ENCODE measurements at places on chromosomes 13 and 19. TPM values are rescaled to one million over a fixed set of nuclear protein-coding genes. Genes with fewer than 3 reads are reported as not detected.
A peak's percentile ranks its signal among the peaks of the same experiment; 100 is the strongest.

DNA sequence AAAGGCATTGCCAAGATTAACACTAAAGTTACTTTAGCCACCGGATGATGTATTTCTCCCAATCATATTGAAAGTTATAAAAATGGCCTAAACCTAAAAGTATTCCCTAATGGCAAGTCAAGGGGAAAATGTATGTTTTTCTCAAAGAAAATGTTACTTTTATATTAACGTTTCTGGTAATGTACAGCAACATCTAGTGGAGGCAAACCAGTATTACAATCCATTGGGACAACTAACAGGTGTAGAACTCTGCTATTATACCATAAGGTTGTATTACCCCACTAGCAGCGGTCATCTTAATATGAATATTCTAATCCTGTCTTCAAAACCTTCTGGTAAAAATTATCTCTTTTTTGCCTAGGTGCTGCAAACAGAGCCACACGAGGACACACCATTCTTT is 69.2 kb downstream of the ZNF100 start:
- peak; percentile 43 for DNase-seq

DNA sequence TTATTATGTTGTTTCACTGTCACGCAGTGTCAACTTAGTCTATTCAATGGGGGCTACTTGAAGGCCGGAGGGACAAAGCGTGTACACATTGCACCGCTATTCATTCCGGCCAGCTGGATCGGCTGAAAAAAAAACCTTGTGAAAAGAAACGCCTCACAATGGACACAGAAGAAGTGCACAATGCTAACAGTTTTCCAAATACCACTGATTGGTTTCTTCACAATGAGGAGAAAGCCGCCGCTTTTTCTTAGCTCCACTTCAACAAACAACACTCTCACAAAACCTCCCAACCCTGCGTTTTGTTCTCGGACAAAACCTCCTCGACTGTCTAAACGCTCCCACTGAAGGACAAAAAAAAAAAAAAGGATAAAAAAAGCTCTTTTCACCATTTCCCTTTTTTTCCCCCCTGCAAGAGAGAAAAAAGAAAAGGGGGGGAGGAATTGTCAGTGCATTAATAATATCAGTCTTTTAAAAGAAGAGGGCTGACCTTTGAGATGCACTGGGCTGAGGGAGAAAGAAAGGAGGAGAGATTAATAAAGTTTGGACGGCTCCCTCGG is 5.4 kb downstream of the SOX21 start:
- no peak for DNase-seq

- no peak for DNase-seq
Measured at GRCh38 chr13:35704331-35704730, 227.8 kb upstream of the MAB21L1 start.

DNA sequence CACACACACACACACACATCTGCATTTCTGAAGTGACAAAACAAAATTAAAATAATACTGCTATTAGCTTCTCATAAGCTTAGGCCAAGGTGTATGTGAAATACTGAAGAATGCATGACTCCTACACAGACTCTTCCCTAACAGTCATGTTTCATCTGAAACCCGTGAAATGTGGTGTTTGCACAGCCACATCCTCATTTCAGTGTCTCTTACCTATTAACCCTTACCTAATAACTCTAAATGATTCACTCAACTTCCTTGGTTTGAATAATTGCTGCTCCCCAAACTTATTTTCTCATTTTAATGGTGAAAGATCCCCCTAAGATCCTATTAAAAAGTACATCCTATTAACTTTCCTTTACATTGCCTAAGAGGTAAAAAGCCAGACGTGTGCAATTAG is 117.6 kb downstream of the MIPEP start:
- no peak for DNase-seq

GRCh38 chr13:73521290-73521624 is 462.5 kb downstream of the KLF5 start:
- DNase-seq = no peak

DNA sequence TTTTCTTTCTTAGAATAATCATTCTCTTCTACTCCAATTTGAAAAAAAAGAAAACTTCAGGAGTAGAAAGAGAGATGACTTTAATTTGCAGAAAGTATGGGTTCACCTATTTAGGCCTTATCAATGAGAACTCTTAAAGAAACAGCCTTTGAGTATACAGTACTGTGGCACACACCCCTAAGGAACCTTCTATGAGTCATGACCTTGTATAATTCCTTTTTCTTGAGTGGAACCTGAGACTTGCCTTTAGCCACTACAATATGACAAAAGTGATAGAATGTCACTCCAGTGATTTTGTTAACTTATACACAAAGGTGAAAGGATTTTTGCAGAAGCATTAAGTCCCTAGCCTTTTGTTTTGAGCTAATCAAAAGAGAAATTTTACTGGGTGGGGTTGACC is 58.7 kb downstream of the ITGBL1 start:
- no peak for DNase-seq

- DNase-seq = no peak
Measured at GRCh38 chr19:49343123-49343522, 7.9 kb downstream of the CD37 start.

DNA sequence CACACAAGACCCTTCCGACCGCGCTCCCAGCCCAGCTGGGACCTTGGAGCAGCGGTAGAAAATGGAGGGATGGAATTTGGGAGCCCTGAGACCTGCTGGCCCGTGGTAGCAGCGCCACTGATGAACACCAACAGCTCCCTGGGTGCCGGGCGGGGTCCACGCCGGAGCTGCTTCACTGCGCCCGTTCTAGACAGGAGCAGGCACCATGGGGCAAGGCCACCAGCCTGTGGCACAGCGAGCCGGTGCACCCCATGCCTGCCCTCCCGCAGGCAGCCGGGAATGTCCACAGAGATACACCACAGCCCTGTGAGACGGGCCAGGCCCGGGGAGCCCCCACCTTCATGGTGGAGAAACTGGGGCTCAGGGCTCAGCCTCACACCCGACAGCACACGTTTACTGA is 9.9 kb upstream of the SHC2 start:
- no peak for DNase-seq

- DNase-seq = no peak
Measured at GRCh38 chr13:63631006-63631405, 2215.4 kb upstream of the PCDH20 start.

DNA sequence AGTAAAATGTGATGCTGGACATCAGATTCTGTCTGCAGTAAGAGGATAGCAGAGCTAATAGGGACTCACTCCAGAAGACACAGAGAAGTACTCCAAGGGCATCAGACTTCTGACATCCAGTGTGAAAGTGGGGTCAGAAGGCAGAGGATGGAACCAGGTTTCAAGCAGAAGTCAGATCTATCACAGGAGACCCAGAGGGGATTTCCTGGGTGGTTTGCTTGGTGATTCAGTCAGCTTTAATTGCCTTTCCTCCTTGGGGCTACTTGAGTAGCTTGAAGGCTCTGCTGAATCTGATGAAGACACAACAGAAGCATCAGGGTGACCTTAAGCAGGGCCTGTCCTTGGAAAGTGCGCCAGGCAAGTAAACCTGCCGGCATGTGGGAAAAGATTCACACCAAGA is 300.6 kb downstream of the COG6 start:
- DNase-seq = no peak

DNA sequence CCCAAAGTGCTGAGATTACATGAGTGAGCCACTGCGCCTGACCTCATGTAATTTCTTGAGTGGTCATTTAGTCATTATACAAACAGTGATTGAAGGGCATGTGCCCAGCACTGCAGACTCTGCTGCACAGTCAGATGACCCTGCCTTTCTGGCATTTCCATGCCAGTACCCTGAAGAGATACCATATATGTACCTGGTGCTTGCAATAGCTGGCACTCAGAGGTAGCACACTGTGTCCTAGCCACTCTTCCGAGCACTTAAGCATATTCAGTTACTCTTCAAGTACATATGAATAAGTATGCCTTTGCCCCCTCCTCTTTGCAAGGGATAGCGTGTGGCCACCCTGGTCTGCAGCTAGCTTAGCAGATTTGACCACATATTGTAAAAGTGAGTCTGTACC is 15.5 kb downstream of the STX10 start:
- no peak for DNase-seq

DNA sequence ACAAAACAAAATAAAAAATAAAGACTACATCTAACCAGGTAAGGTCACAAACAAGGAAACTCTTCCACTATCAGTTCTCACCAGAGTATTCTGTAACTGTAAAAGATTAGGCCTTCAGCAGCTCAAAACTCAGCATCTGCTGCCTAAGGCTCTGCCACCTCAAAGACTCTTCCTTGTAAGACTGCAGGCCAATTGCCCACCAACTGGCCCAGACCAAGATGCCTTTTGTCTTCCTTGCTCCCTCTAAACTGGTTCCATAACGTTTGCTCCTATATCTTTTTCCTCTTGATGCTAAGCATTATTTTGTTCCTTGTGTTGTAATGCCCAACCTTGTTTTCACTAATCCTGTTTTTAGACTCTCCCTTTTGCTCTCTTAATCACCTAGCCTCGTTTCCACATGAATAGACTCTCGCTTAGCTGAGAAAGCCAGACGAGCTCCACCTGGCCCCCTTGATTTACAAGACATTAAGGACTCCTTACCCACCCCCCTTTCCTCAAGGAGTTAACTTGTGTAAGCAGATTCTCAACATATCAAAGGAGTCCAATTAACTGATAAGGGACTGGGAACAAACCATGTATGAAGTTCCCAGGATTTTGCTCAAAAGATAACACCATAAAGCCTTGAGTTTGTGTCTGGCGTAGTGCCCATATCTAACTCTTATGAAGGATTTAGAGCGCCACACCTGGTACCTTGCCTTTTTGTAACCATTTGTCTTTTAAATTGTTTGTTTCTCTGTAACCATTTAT is 1.5 kb downstream of the ZNF814 start:
- peak; percentile 52 for DNase-seq

DNA sequence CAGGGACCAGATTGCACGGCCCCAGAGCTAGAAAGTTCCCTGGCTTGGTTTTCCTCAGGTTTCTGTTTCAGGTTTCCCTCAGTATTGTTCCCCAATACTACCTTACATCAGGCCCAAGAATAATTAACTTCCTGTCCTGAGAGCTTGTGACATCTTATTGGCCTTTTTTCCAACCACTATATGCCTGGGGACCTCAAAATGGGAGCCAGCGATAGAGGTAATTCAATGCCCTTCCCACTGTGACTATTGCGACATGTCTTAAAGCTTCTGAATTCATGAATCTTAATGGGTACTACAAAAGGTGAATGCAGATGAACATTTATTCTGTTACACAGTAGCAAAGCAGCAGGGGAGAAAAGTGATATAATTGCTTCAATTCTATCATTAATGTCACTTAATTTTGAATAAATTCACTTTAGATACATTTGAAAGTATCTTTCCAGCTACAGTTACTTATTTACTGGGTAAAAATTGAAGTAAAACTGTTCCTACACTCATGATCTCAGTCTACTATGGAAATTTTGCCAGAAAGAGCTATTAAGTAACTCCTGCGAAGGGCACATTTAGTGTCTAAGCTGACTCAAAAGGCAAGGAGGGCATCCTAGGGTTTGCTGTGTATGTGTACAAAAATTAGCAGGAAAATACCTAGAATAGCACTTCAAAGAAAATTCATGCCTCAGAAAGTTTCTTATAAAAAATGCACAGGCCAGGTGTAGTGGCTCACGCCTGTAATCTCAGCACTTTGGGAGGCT is 4.1 kb downstream of the CRYL1 start:
- no peak for DNase-seq

The CEACAM3 gene
- 0.12 TPM for polyA plus RNA-seq

The RNF225 gene
- polyA plus RNA-seq = not detected

The C19orf85 gene
- polyA plus RNA-seq = not detected

The CEACAM18 gene
- not detected for polyA plus RNA-seq

The JAK3 gene
- polyA plus RNA-seq = 3.8 TPM
